ENCODE measurements at places on chromosomes 1 and 21. TPM values are rescaled to one million over a fixed set of nuclear protein-coding genes. Genes with fewer than 3 reads are reported as not detected.

GRCh38 chr1:212655668-212656440, 43.8 kb downstream of the BATF3 start:
- DNase-seq = no peak

DNA sequence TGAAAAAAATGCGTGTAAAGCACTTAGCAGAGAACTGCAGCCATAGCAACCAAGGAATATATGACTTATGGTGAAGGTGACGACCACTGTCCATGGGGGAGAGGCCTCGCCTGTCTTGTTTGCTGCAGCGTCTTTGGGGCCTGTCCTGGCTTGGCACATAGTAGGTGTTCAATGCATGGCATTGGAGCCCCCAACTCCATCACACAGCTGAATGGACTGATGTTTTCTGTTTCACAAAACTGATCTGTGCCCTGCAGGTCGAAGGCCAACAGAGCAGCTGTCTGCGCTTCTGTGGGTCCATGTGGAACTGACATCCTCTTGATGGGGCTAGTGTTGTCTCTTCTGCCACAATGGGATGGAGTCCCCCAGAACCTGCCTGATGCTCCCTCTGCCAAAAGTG, 296.0 kb downstream of the PTPRU start:
- DNase-seq = no peak

DNA sequence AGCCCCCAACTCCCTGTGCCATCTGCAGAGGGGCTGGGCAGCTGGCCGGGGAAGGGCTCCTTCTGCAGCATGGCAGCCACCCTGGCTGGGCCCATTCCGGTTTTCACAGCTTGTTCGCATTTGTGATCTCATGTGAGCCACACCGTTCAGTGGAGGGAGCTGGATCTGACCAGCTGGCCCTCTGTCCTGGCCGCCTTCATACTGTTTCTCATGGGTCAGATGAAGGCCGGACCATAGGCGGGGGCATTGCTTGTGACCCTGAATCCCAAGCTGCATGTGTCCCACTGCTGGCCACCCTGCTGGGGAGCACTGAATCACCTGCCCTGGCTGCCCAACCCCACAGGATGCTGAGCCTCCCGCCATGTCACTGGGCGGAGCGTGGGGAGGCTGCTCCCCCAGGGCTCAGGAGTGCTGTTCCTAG, 36.4 kb upstream of the PRSS38 start:
- DNase-seq = peak; percentile 8

DNA sequence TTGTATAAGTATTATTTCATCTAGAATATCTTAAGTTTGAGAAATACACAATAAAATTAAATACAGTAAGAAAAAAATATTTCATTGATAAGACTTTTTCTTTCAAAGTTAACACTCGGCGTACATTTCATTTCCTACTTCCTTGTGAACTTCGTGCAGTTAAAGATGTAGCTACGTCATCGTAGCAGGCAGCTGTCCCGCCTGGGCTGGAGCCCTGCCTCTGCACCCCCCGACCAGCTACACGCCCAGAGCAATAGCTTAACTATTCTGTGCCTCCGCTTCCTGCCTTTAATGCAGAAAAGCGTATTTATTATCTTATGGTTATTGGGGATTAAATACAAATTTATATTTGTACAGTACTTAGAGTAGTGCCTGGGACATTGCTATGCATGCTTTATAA, 53.5 kb downstream of the CLSTN1 start:
- DNase-seq = no peak

DNA sequence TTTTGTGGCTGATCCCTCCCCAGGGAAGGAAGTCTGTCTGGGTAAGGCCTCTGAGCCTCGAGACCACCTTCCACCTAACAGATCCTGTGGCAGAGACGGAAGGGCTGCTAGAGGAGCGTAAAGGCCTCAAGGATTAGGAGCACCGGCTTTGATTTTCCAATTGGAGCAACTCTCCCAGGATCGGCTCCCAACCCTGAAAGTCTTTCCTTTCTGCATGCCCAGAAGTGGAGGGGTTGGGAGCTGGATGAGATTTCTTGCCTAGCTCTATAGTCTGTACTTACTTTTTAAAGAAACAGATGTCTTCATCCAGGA, 41.4 kb downstream of the ELK4 start:
- no peak for DNase-seq

- no peak for DNase-seq
Observed at GRCh38 chr1:116232989-116233514, 121.9 kb downstream of the MAB21L3 start.

DNA sequence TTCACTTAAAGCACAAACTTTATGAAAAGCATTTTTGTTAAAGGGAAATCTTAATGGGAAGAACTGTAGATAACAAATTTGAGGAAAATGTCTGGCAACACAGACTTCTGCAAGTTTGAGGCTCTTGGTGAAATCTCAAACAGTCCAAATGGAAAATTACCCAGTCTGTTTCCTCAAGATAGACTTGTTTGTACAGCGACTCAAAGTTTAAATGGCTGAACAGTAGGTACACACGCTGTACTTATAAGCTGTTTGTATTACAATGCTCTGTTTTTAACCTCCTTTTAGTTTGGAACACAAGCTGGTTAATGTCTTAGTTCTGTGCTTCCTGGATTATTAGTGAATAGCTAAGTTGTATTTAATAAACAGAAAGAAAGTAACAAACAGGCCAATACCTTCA, 217.1 kb downstream of the NFIA start:
- DNase-seq = no peak

DNA sequence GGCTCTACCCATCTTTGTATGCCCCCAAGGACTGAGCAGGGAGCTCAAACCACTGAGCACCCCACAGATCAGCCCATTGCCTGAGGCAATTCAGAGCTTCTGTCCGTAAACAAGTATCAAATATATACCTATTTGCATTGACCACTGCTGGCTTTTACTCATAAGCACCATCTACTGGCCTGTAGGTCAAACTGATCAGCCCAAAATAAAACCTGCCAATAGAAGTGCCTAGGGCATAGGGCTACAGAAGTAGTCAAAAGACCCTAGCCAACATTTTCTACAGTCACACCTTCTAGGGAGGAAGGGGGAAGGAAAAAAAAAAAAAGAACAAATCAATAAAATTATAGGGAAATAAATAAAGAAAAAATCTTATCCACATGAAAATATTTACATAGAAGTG, 5.3 kb upstream of the LCE3D start:
- DNase-seq = no peak

DNA sequence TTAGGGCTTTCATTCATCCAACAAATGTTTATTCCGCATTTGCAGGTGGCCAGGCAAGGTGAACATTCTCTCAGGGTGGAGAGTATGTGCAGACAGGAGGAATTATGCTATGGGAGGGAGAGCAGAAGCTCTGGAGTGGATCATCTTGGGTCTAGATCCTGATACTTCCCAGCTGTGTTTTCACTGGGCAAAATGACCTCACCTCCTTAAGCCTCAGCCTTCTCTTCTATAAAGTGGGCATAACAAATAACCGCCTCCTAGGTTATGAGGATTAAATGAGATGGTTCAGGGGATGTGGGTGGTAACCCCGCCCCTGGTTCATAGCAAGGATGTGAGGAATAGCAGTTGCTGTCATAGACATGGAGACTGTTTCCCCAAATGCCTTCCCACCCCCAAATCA, 1.7 kb upstream of the TMEM51 start:
- DNase-seq = no peak

DNA sequence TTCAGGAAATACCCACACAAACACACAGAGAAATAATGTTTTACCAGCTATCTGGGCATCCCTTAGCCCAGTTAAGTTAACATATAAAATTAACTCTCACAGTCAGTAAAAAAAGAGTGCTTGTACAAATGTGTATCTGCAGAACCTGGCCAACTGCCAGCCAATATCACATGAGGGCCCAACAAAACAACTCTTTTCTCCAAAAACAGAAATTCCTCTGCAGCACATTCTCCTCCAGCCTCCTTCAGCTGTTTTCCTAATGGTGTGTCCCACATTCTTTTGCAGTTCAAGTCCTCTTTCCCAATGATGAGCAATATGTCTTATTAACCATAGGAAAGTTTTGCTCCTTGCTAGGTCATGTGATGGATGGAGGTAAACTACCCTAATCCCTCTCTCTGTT, 75.5 kb downstream of the LRRC7 start:
- DNase-seq = no peak

DNA sequence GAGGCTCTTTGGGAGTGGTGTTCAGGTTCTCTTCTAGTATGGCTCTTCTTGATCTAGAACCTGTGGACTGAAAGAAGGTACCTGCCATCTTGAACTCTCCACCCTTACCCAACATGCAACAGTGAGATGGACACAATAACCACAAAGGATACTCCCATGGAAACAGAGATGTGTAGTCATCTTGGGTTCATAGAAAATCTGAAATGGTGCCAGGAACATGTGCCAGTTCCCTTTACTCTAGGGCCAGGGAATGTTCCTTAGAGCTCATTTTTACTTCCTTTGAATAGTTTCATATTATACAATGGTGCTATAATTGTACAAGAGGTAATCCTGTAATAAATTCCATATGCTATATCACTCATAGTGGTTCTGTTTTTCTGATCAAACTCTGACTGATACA, 13.2 kb upstream of the SCYL3 start:
- DNase-seq = no peak

The UBL4B gene
- total RNA-seq = not detected

The TAS1R2 gene
- not detected for total RNA-seq

The TMEM269 gene
- 0.31 TPM for total RNA-seq

The OR2L5 gene
- not detected for total RNA-seq

The NUF2 gene
- 1.2 TPM for total RNA-seq
